ENCODE measurements at places on chromosomes 3 and 15. TPM values are rescaled to one million over a fixed set of nuclear protein-coding genes. Genes with fewer than 3 reads are reported as not detected.
A peak's percentile ranks its signal among the peaks of the same experiment; 100 is the strongest.

Gene FBXW12
- total RNA-seq: 2.0 TPM

DNA sequence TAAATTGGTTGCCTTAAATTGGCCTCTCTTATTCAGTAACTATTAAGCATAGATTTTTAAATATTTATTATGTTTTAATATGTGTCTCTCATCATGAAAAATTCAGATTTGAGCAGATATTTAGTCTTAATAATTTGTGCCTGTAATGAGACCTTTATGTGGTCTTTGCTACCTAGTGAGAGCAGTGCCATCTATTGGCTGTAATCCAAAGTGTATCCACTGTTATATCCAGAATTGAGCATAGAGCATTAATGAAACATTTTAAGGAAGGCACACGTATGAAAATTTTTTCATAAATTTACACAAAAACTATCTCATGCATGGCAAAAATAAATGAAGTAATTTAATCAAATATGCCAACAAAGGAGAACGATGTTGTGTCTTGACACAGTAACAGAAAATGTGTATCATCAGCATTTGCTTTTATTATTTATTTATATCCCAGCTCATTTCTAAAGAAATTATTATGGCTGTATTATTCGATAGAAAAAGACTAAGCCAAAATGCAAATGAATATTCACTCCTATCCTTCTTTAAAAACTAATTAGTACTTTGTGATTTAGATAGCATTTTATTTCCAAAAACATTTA is 203.5 kb downstream of the RSRC1 start:
- DNase-seq: no peak

- DNase-seq: peak; percentile 75
Measured at GRCh38 chr3:183116025-183116614, 16.8 kb upstream of the MCCC1 start.

GRCh38 chr15:31263751-31264558 is 62.7 kb upstream of the KLF13 start:
- DNase-seq: peak; percentile 49

GRCh38 chr15:60697750-60698149 is 218.8 kb upstream of the ICE2 start:
- DNase-seq: no peak

DNA sequence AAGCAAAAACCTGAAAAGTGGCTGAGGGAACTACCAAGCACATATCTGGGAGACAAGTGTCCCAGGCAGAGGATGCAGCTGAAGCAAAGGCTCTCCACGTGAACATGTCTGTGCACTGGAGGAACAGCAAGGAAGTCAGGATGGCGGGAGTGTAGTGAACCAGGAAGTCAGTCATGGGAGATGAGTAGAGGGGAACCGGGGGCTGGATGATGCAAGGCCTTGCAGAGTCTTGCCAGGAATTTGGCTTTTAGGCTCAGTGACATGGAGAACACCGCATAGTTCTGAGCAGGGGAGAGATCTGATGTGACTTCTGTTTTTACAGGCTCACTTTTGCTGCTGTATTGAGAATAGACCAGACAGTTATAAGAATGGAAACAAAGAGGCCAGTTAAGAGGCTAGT is 19.0 kb downstream of the C2CD4A start:
- DNase-seq: no peak

Gene GLT8D1
- total RNA-seq: 117 TPM

Gene MASP1
- total RNA-seq: 0.55 TPM

GRCh38 chr3:160195106-160195505 is 30.1 kb upstream of the C3orf80 start:
- DNase-seq: no peak

Gene CXCR6
- 0.16 TPM for total RNA-seq

- DNase-seq: no peak
Measured at GRCh38 chr3:58612830-58613229, 35.6 kb upstream of the FAM107A start.

GRCh38 chr3:171347301-171348039 is 112.7 kb downstream of the TNIK start:
- DNase-seq: no peak

Gene ITGA11
- 5.6 TPM for total RNA-seq

Gene MESP2
- total RNA-seq: 2.2 TPM

GRCh38 chr3:153553605-153553945 is 391.5 kb downstream of the RAP2B start:
- no peak for DNase-seq

GRCh38 chr15:29430831-29431230 is 161.2 kb upstream of the NSMCE3 start:
- no peak for DNase-seq

Gene CHST14
- total RNA-seq: 13.0 TPM

GRCh38 chr15:66800584-66801235 is 98.7 kb downstream of the SMAD6 start:
- DNase-seq: peak; percentile 6

DNA sequence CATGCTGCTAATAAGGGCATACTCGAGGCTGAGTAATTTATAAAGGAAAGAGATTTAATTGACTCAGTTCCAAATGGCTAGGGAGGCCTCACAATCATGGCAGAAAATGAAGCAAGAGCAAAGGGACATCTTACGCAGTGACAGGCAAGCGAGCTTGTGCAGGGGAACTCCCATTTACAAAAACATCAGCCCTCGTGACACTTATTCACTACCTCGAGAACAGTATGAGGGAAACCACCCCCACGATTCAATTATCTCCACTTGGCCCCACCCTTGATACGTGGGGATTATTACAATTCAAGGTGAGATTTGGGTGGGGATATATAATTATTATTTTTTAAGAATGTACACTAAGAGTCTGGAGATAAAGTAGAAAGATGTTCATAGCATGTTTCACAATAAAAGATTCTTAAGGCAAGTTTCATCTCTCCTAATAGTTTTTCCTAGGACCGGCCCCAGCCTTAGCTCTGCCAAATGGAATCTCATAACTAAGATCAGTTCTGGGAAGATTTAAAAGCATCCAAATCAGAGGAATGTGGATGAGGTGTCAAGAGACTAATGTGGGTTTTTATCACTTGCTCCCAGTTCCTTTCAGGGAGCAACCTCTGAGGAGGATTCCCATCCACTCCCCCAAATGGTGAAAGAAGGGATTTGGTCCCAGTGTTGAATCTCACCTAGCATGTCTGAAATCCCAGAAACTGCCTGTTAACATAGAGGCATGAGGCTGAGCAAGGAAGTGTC is 221.0 kb downstream of the ZMAT3 start:
- DNase-seq: no peak

Gene UNC13C
- total RNA-seq: 6.1 TPM

DNA sequence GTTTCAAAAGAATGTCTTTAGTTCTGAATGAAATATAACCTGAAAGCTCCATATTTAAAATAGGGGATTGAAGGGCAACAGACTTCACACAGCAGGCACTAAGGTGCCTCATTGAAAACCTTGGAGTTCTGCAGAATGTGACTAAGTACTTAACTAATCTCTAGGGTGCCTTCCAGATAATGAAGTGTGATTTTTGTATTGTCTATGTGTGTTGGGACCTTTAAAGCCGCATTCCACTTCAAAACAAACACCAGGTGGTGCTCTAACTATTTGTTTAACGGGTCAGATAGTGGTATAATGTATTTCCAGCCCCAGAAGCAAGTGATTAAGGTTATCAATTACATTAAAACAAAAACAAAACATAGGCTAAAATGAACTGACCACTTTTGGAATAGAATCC is 28.0 kb downstream of the TFG start:
- DNase-seq: no peak

- peak; percentile 80 for DNase-seq
Measured at GRCh38 chr3:152583963-152584362, 251.0 kb upstream of the P2RY1 start.

DNA sequence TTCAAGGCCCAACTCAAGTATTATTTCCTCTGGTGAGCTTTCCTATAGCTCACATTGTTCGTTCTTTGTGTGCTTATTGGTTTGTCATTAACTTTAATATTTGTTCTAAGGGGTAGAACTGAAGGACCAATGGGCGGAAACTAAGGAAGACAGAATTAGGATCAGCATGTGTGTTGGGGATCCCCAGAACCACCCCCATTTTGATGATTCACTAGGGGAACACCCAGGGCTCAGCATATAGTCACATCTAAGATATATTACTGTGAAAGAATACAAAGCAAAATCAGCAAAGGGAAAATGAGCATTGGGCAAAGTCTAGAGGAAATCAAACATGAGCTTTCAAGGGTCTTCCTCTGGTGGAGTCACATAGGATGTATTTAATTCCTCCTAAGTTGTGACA is 76.9 kb downstream of the TIMP4 start:
- DNase-seq: no peak

Gene IL20RB
- 2.0 TPM for total RNA-seq

Gene WDR49
- total RNA-seq: 0.55 TPM

DNA sequence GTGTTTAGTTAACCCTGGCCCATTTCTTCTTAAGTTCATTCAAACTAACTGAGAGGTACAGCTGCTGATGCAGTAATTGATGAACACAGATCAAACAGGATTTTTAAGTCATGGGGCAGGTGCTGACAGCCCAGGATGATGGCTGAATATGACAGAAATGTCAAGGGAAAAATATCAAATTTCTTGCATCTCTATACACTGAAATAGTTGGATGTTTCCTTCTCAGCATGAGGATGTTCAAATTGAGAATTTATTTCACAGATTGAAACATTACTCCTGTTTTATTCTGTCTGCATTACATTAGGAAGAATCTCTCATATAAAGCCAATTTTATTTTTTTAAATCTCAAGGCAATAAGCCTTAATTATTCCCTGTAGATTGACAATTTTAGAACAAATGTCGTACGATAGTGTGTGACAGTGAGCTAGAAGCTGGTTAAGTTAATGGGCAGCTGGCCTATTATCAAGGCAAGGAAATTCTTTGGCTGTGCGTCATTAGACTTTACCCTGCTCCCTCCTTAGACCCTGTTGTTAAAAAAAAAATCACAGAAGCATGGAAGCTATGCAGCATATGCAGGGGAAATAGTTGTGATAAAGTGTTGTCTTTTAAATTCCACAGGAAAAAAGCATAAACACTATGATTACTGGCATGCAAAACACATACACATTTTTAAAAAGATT is 183.8 kb upstream of the KCNMB2 start:
- DNase-seq: no peak

- no peak for DNase-seq
Measured at GRCh38 chr3:11717301-11717700, 73.6 kb upstream of the VGLL4 start.

Gene EOMES
- total RNA-seq: 0.71 TPM

- DNase-seq: peak; percentile 18
Measured at GRCh38 chr15:49832511-49832910, 211.7 kb downstream of the DTWD1 start.

- peak; percentile 84 for DNase-seq
Measured at GRCh38 chr15:60520825-60521368, 42.0 kb upstream of the ICE2 start.

GRCh38 chr15:98717942-98718341 is 69.6 kb downstream of the IGF1R start:
- DNase-seq: no peak

DNA sequence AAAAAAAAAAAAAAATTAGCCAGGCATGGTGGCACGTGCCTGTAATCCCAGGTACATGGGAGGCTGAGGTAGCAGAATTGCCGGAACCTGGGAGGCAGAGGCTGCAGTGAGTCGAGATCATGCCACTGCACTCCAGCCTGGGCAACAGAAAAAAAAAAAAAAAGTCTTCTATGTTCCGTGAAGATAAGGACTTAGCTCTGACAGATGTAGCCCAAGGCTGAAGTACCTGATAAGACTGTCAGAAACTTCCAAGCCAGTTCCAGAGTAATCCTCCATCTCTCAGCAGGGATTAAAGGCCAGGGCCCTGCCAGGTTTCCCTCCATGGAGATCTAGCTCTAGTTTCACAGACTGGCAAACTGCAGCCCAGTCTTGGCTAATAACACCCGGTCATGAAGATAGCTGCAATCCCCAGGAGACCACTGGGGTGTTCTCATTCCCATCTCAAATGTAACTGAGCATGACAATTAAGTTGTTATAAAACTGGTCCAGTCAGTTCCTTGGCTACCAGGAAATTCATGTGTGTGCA is 8.5 kb downstream of the CDCP1 start:
- no peak for DNase-seq

- peak; percentile 77 for DNase-seq
Measured at GRCh38 chr3:113157408-113158030, 53.8 kb upstream of the BOC start.

DNA sequence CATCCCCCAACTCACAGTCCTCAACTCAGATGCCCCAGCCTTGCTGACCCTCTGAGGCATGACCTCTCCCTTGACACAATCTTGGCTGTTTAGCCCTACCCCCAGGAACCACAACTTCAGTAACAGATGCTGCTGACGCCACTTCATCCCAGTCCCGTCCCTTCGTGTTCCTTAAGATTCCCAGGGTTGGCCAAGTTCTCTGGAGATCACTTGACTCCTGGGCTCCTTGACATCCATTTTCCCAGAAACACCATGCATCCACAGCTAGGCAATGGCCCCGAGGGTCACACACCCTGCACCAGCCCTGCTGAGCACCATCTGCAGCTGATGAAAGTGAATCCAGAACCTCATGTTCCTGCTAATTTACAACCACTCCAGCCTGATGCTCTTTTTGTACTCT is 6.9 kb downstream of the RTP2 start:
- no peak for DNase-seq

DNA sequence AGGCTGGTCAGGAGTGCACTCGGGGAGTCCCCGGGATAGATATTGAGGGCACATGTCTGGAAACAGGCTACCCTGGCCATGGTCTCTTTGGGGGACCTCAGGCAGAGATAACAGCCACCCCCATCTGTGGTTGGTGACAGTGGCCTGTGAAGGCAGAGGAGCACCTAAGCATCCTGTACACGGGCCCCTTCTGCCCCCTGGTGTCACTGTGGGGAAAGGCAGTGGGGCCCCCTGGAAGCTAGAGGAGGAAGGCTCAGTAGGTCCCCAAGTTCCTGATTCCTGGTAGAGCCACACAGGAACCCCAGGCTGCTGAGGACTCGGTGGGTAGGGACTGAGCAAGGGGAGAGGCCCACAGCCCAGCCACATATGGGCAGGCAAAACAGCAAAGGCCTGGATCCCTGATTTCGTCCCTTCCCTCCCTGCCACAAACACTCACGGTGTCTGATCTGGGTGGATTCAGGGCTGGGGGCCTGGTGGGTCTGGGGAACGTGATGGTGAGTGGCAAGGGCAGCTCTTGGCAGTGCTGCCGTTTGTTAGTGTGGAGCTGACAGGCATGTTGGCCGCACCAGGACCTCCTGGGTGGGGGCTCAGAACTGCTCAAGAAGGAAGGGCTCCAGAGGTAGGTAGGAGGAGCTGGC is 14.1 kb upstream of the CXCR6 start:
- peak; percentile 42 for DNase-seq

Gene GOLGA6B
- total RNA-seq: 7.4 TPM

- DNase-seq: no peak
Measured at GRCh38 chr3:38524141-38524739, 28.1 kb downstream of the EXOG start.
